ENCODE measurements at places on chromosomes 2 and 18.

GRCh38 chr2:55581435-55581834 lies 36.0 kb downstream of the PPP4R3B start:
- DNase-seq = no peak

DNA sequence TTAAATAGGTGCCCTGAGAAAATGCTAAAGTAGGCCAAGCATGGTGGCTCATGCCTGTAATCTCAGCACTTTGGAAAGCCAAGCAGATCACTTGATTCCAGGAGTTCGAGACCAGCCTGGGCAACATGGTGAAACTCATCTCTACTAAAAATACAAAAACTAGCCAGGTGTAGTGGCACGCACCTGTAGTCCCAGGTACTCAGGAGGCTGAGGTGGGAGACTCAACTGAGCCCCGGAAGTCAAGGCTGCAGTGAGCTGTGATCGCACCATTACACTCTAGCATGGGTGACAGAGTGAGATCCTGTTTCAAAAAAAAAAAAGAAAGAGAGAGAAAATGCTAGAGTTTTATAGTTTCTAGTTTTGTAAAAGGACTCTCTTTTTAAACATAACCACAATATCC lies 12.0 kb downstream of the ANKRD44 start:
- DNase-seq = no peak

GRCh38 chr18:57475408-57475807 lies 40.2 kb downstream of the ONECUT2 start:
- no peak for DNase-seq

GRCh38 chr2:56088411-56088810 lies 95.4 kb upstream of the CCDC85A start:
- DNase-seq = no peak

DNA sequence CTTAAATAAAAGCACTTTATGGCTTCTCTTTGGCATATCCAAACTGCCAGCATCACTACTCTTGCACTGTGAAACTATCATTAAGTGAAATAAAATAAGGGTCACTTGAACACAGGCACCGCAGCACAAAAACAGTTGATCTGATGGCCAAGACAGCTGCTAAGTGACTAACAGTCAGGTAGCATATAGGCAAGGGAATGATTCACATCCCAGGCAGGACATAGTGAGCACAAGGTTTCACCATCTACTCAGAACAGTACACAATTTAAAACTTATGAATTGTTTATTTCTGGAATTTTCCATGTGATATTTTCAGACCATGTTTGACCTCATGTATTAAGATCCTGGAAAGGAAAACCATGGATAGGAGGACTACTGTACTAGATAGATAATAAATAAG lies 214.2 kb downstream of the MREG start:
- DNase-seq = no peak

GRCh38 chr2:40584432-40584831 lies 132.5 kb upstream of the SLC8A1 start:
- no peak for DNase-seq
